ENCODE measurements at places on chromosomes 13 and 19. TPM values are rescaled to one million over a fixed set of nuclear protein-coding genes. Genes with fewer than 3 reads are reported as not detected.
A peak's percentile ranks its signal among the peaks of the same experiment; 100 is the strongest.

- H3K27me3 ChIP-seq = no peaks in the 10 kb centered on the region
- no peak overlapping the region for H3K4me3 ChIP-seq
- H3K4me1 ChIP-seq = no peaks in the 10 kb centered on the region
- no peak for DNase-seq
- H3K36me3 ChIP-seq = no peaks in the 10 kb centered on the region
These were observed 16.9 kb downstream of the GPC6 start for GRCh38 chr13:93243375-93244063.

- peaks cover 18% of the 10 kb centered on the region for H3K4me1 ChIP-seq
- peak overlapping the region; percentile 97 for H3K27ac ChIP-seq
- no peaks in the 10 kb centered on the region for H3K36me3 ChIP-seq
- DNase-seq = no peak
- no peaks in the 10 kb centered on the region for H3K27me3 ChIP-seq
- H3K4me3 ChIP-seq = peak overlapping the region; percentile 80
These were observed 256 bp downstream of the MICOS13 start for GRCh38 chr19:5680084-5680436.

GRCh38 chr13:92317066-92317465 lies 909.5 kb upstream of the GPC6 start:
- no peak for DNase-seq
- H3K36me3 ChIP-seq = no peaks in the 10 kb centered on the region
- H3K4me1 ChIP-seq = no peaks in the 10 kb centered on the region
- H3K4me3 ChIP-seq = no peak overlapping the region
- no peak overlapping the region for H3K27ac ChIP-seq

DNA sequence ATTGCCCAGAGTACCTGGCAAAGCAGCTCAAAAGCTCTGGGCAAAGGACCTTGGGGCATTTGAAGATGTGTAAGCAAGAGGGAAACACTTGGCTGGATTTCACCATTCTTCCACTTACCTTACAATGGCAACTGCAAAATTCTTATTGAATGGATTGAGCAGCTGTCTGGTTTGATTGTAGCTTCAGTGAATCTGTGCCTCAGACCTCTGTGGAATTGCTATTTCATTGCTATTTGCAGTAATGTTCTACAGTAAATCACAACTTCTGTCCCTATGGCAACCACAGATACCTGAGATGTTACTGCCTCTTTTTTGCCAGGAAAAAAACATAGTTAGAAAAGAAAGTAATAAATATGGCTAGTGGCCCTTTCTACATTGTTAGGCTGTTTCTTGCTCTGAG lies 519.5 kb downstream of the SUCLA2 start:
- no peak overlapping the region for H3K4me3 ChIP-seq
- H3K36me3 ChIP-seq = no peaks in the 10 kb centered on the region
- H3K27ac ChIP-seq = no peak overlapping the region
- DNase-seq = no peak
- no peaks in the 10 kb centered on the region for H3K27me3 ChIP-seq
- no peaks in the 10 kb centered on the region for H3K4me1 ChIP-seq

DNA sequence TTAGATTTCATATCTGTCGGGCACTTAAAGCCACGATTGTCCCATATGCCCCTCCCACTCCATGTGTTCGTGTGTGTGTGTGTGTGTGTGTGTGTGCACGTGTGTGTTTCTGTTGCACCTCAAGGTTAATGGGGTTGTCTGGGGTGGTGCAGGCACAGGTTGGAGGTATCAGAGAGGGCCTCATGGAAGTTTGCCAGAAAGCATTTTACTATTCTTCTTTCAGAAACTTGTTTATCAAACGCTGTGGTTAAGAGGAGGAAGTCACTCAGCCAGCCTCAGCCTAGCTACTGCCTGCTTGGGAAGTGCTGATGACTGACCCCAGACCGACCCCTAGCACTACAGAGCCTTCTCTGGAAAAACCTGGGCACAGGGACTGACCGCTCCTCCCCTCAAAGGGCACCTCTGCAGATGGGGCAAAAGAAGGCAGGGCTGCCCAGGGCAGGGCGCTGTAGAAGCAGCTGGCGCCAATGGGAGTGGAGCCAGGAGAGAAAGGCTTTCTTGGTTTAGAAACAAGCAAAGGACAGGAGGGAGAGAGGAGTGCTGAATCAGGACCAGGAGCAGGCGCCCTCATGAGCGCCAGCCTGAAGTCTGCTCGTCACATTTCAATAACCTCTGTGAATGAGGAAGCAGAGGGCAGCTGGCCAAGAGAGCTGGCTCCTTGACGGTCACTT lies 3.9 kb downstream of the SIAH3 start:
- no peak overlapping the region for H3K27ac ChIP-seq
- H3K36me3 ChIP-seq = no peaks in the 10 kb centered on the region
- peak; percentile 31 for DNase-seq
- no peak overlapping the region for H3K4me3 ChIP-seq
- peaks cover 17% of the 10 kb centered on the region for H3K4me1 ChIP-seq

- no peaks in the 10 kb centered on the region for H3K27me3 ChIP-seq
- no peaks in the 10 kb centered on the region for H3K36me3 ChIP-seq
- H3K27ac ChIP-seq = peak overlapping the region; percentile 93
- H3K4me3 ChIP-seq = peak overlapping the region; percentile 83
- DNase-seq = peak; percentile 52
- H3K4me1 ChIP-seq = peaks cover 34% of the 10 kb centered on the region
These were observed 1.3 kb upstream of the KLF12 start for GRCh38 chr13:74135326-74136083.

- H3K4me1 ChIP-seq = no peaks in the 10 kb centered on the region
- H3K27ac ChIP-seq = no peak overlapping the region
- H3K4me3 ChIP-seq = no peak overlapping the region
- no peak for DNase-seq
These were observed 477.5 kb downstream of the SLITRK6 start for GRCh38 chr13:85321734-85322133.

DNA sequence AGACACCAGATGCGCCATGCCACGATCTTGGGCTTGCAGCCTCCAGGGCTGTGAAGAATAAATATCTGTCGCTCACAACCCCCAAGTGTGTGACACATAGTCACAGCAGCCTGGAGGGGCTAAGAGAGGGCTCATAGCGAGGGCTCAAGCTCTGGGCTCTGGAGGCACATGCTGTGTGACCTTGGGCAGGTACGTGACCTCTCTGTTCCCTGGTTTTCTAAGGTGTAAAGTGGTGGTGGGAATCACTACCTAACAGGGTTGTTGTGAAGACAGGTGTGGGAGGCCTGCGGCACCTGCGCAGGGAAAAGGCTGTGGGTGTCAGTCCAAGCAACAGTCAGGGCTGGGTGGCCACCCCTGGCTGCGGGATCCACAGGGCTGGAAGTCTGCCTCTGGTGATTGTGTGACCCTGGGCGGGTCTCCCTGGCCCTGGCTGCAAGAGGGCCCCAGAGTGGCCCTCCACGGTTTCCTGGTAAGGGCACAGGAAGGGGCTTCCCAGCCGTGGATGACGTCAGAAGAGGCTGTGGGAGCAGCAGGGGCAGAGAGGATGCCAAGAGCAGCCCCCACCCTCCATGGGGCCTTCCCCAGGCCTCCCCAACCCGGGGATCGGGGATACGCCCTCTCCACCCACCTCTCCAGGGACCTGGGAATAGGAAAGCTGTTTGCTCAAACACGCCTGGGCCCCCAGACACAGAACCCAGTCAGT lies 218.8 kb upstream of the SGCG start:
- H3K27me3 ChIP-seq = no peaks in the 10 kb centered on the region
- H3K36me3 ChIP-seq = no peaks in the 10 kb centered on the region
- DNase-seq = no peak
- no peak overlapping the region for H3K4me3 ChIP-seq
- no peaks in the 10 kb centered on the region for H3K4me1 ChIP-seq

- no peaks in the 10 kb centered on the region for H3K36me3 ChIP-seq
- no peaks in the 10 kb centered on the region for H3K27me3 ChIP-seq
- no peaks in the 10 kb centered on the region for H3K4me1 ChIP-seq
- no peak overlapping the region for H3K4me3 ChIP-seq
- no peak overlapping the region for H3K27ac ChIP-seq
These were observed 447.4 kb downstream of the EFNB2 start for GRCh38 chr13:106088085-106088484.

DNA sequence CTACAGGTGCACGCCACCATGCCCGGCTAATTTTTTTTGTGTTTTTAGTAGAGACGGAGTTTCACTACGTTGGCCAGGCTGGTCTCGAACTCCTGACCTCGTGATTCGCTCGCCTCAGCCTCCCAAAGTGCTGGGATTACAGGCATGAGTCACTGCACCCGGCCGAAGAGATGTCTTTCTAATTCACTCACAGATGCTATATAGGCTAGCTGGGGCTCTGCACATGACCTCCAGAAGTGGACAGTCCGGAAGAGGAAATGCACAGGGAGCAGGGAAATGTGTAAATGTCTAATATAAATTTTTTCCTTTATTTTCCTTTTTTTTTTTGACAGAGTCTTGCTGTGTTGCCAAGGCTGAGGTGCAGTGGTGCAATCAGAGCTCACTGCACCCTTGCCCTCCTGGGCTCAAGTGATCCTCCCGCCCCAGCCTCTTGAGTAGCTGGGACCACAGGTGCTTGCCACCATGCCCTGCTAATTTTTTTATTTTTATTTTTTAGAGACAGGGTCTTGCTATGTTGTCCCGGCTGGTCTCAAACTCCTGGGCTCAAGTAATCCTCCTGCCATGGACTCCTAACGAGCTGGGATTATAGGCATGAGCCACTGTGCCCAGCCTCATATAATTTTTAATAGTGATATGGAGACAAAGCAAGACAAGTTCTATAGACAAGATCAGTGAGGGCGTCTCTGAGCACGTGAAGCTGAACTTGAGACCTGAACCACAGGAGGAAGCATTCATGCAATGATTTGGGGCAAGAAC lies 8.4 kb downstream of the GIPC1 start:
- H3K36me3 ChIP-seq = peaks cover 12% of the 10 kb centered on the region
- no peak for DNase-seq
- no peaks in the 10 kb centered on the region for H3K4me1 ChIP-seq
- H3K4me3 ChIP-seq = no peak overlapping the region

- DNase-seq = peak; percentile 3
- no peaks in the 10 kb centered on the region for H3K36me3 ChIP-seq
- H3K27me3 ChIP-seq = peaks cover 41% of the 10 kb centered on the region
- peaks cover 6% of the 10 kb centered on the region for H3K4me1 ChIP-seq
These were observed at the start of gene SMAD9 for GRCh38 chr13:36919833-36920615. Gene SMAD9 (minus strand): TSS chr13:36920238. CDS start chr13:36879689, 40,549 bp downstream.

- no peak for DNase-seq
- H3K27me3 ChIP-seq = no peaks in the 10 kb centered on the region
- H3K36me3 ChIP-seq = peaks cover 7% of the 10 kb centered on the region
- no peak overlapping the region for H3K4me3 ChIP-seq
- H3K27ac ChIP-seq = no peak overlapping the region
- no peaks in the 10 kb centered on the region for H3K4me1 ChIP-seq
These were observed 15.9 kb downstream of the DYRK1B start for GRCh38 chr19:39817888-39818561.

DNA sequence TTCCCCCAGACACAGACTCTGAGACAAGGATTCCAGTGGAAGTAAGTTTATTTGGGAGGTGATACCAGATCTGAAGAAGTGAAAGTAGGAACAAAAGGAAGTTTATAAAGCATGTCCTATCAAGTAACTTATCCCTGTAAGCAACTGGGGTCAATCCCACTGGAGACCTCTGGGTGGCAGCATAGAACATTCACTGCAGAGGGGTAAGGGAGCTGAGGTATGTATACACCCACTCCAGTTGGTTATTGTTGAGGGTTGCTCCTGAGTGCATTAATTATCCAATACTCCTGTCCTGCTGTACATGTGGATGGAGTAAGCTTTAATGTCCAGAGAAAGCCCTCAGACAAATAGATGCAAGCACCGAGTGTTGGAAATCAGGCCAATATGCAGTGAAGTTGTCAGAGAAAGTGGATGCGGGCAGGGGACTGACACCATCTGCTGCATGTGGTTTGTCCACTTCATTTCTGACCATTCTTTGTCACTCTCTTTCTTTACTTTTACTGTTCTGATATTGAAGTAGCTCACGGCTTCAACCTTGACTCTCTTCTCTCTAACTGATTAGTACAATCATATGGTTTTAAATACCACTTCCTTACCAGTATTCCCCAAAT lies 46.7 kb downstream of the NOTCH3 start:
- peaks cover 3% of the 10 kb centered on the region for H3K27me3 ChIP-seq
- H3K4me3 ChIP-seq = no peak overlapping the region
- no peaks in the 10 kb centered on the region for H3K36me3 ChIP-seq

- no peaks in the 10 kb centered on the region for H3K27me3 ChIP-seq
- no peak for DNase-seq
- no peak overlapping the region for H3K4me3 ChIP-seq
- no peaks in the 10 kb centered on the region for H3K36me3 ChIP-seq
These were observed 38.0 kb upstream of the ATP12A start for GRCh38 chr13:24642219-24642618.

DNA sequence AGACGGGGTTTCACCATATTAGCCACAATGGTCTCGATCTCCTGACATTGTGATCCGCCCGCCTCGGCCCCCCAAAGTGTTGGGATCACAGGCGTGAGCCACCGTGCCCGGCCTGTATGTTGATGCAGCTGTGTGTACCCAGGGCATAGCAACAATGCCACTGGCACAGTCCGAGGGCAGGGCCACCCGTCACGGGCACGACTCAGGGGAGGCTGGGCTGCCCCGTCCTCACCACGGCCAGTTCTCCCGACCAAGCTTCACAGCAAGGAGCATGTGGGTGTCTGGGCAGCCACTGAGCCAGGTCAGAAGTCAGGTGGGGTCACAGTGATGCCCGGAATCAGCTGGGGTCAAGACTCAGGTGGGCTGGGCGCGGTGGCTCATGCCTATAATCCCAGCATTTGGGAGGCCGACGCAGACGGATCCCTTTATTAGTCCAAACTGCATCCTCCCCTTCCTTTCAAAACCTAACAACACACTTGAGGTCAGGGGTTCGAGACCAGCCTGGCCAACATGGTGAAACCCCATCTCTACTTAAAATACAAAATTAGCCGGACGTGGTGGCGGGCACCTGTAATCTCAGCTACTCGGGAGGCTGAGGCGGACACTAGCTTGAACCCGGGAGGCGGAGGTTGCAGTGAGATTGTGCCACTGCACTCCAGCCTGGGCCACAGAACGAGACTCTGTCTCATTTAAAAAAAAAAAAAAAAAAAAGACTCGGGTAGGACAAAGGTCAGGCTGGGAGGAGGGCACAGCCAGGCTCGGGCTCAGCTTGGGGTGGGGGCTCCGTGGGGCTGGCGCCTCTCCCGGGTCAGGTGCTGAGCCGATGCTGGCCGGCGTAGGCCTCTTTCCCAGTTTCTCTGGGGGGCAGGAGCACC lies 1.2 kb upstream of the CDC34 start:
- H3K27me3 ChIP-seq = no peaks in the 10 kb centered on the region
- no peak overlapping the region for H3K4me3 ChIP-seq
- H3K27ac ChIP-seq = peak overlapping the region; percentile 82

DNA sequence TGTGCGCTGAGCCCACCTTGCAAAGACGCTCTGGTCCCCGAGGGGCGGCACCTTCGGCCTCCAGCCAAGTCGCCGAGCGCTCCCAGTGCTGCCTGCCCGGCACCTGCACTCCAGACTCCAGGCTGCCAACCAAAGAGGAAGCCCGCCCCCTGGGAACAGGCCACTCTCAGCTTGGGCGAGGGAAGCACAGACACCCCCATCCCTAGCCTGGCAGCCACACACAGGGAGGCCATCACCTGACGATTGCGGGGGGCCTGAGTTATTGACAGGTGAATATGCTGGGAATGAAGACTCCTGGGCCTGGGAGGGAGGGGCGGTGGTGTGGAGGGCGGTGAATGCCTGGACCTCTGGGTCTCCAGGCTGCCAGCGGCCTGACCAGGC lies 10.3 kb upstream of the ZNF492 start:
- no peaks in the 10 kb centered on the region for H3K36me3 ChIP-seq
- no peak overlapping the region for H3K4me3 ChIP-seq
- H3K27me3 ChIP-seq = no peaks in the 10 kb centered on the region
- H3K27ac ChIP-seq = no peak overlapping the region

The ZNF302 gene
- polyA plus RNA-seq = 19.4 TPM

The TMEM221 gene
- polyA plus RNA-seq = not detected

The GIPC1 gene
- polyA plus RNA-seq = 50.7 TPM

The KIR2DL4 gene
- polyA plus RNA-seq = not detected

The ZNF730 gene
- polyA plus RNA-seq = 0.17 TPM

The RGL3 gene
- not detected for polyA plus RNA-seq

The CLEC4M gene
- not detected for polyA plus RNA-seq

The NLRP7 gene
- polyA plus RNA-seq = not detected

The C1QTNF9B gene
- polyA plus RNA-seq = not detected

The DPF1 gene
- polyA plus RNA-seq = not detected

The CACNG8 gene
- not detected for polyA plus RNA-seq
